ENCODE measurements at places on chromosomes 16 and 17.

- no peak for DNase-seq
These were observed 10.2 kb downstream of the BAHCC1 start for GRCh38 chr17:81405411-81405872.

DNA sequence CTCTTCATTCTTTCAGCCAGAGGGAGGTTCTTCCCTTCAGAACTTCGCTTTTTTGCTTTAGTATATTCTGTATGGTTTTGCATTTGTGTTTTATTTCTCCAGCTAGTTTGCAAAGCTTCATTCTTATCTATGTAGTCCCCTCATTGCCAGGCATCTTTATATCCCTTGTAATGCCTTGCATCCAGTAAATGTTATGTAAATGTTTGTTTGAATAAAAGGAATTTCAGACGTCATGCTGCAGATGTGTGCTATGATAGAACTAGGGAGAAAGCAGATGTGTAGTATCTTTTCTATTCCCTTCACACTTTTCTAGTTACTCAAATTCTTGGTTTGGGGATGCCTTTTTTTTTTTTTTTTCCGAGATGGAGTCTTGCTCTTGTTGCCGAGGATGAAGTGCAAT, 62.6 kb upstream of the RASL10B start:
- DNase-seq, result no peak

DNA sequence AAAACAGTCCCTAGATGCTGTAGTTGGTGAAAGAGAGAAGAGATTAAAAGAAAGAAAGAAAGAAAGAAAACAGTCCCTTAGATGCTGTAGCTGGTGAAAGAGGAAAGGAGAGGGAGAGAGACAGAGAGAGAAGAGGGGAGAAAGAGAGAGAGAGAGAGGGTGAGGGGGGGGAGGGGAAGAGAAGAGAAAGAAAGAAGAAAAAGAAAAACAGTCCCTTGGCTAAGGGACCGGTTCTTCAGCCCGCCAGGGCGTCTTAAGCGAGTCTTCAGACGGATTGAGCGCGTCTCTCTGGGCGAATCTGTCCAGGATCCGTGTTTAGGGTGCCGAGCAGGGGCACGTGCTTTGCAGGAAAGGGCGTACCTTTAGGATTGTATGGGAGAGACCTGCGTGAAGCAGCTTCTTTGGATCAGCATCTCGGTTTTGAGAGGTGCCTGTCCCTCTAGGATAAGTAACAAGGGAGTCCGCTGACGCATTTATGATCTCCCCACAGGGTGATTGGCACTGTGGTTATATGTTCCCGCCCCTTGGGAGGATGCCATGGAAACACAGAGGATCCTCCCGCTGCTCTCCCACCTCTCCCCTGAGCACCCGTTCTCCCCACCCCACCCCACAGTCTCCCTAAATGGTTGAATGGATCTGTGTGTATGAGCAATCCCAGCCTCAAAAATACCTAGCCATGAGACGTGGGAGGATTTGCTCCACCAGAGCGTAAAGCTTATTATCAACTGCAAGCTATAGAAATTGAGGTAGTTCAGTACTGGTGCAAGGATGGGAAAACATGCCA, 16.7 kb downstream of the GNGT2 start:
- peak; percentile 39 for DNase-seq

- DNase-seq, result no peak
These were observed 72.8 kb downstream of the SCNN1B start for GRCh38 chr16:23374721-23375510.

All from retinal pigment epithelial cell (primary cell).